ENCODE measurements at places on chromosomes 11 and 22.
A peak's percentile ranks its signal among the peaks of the same experiment; 100 is the strongest.

GRCh38 chr11:40274017-40274416 is 1185.4 kb downstream of the LRRC4C start:
- no peak for DNase-seq

GRCh38 chr11:66850235-66850587 is 6.7 kb upstream of the LRFN4 start:
- no peak for DNase-seq

- DNase-seq: no peak
Measured at GRCh38 chr11:29368126-29368525, 648.7 kb downstream of the KCNA4 start.

DNA sequence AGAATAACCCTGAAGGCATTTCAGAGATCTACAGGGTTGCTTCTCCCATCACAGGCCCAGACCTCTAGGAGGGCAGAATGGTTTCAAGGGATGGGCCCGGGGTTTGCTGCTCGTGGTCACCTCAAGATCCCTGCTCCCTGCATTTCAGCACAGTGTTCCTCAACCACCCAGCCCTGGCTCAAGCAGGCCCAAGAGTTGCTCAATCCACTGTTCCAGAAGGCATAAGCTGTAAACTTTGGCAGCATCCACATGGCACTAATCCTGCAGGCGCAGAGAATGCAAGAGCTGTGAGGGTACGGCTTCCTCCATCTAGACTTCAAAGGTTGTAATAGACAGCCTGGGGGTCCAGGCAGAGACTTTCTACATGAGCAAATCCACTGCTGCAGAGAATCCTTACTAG is 225.0 kb upstream of the UBASH3B start:
- no peak for DNase-seq

GRCh38 chr11:12560861-12561260 is 113.4 kb upstream of the TEAD1 start:
- no peak for DNase-seq

GRCh38 chr11:70915158-70915985 is 337.0 kb downstream of the SHANK2 start:
- no peak for DNase-seq

- no peak for DNase-seq
Measured at GRCh38 chr11:70569618-70569890, 171.2 kb downstream of the CTTN start.

DNA sequence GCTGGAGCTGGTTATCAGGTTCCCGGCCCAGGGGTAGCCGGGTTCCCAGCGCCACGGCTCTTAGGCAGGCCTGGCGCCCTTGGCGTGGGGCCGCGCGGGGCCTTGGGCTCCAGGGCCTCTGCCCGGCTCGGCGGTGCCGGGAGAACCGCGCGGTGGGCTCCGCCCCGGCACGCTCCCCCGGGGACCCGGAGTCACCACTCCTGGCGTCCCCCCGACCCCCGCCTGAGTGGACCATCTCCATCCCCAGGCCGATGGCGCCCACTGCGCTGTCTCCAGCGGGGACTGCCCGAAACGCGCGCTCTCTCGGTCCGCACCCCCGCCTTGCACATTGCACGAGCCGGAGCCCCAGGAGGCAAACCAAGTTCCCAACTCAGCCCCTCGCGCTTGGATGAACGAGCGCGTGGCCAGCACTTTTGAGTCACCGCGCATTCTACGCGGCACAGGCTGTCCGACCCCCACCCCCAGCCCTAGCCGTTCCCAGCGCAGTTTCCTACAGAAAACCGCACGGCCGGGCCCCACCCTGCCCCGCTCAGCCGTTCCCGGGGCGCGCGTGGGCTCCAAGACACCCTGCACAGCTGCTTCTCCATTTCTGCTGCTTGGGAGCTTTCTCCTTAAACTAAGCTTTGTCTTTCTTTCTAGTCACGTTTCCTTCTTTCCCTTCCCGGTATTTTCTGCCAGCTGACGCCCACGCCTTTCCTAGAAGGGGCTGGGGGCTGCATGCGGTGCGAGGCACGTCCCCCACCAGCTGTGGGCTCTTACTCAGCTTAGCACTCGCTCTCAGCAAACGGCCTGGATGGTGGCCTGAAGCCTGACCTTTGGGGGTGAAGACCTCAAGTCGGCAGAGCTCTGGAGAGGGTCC is 650 bp upstream of the CHID1 start:
- DNase-seq: peak; percentile 17

DNA sequence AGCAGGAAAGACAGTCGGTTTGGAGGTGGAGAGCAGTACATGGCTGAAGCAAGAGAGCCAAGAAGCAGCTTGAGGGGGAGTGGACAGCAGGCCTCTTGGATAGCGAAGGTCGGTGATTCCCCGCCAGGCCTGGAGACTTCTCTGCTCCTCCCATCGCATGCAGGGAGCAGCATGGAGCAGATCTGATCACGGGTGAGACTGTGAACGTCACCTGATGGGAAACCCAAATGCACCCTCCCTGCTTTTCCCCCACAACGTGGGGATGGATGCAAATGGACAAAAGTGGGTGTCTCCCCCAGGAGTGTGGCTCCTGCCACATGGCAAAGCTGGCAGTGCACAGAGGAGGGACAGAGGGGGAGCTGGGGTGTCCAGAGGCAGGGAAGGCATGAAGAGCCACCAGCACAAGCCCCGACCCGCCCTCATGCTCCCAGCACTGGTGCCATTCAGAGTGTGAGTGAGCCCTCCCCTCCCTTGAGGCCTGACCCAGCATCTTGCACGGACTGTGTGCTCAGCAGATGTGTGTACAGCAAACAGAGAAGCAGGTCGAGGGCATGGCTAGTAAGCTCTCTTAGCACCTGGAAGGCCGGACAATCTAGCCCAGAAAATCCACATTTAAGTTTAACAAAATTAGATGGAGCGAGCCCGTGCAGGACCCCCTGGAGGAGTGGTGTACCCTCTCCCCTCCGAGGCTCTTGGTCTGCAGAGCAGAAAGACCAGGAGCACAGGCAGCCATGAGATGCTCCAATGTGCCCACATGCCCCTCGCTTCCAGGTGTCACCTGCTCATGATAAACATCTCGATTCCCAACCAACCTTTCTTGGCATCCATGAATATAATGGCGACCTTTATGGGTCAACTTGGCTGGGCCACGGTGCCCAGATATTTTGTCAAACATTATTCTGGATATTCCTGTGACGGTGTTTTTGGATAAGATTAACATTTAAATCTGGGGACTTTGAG is 661.7 kb downstream of the TBC1D22A start:
- no peak for DNase-seq

Measured in activated T-cell treated with anti-CD3 and anti-CD28 coated beads for 4 hours (primary cell).